PC-9 (cell line): ENCODE measurements at places on chromosomes 5 and 9. TPM values are rescaled to one million over a fixed set of nuclear protein-coding genes. Genes with fewer than 3 reads are reported as not detected.

The FEM1C gene
- total RNA-seq: 11.3 and 15.9 TPM in 2 replicates

The CCL28 gene
- total RNA-seq: 2.2 and 4.3 TPM in 2 replicates

The SEMA5A gene
- total RNA-seq: not detected in 2 replicates

The WDR55 gene
- 37.9 and 39.2 TPM in 2 replicates for total RNA-seq

The FGF1 gene
- total RNA-seq: 0.23 and 0.44 TPM in 2 replicates

The TMC1 gene
- total RNA-seq: 5.5 and 9.0 TPM in 2 replicates

The LRRC14B gene
- not detected in 2 replicates for total RNA-seq

The ANGPTL2 gene
- 0.13 TPM in 1 of 2 replicates, not detected in the other for total RNA-seq

The ADAMTSL1 gene
- total RNA-seq: not detected in 2 replicates

The PCDHGA7 gene
- total RNA-seq: not detected in 2 replicates

The CKMT2 gene
- total RNA-seq: not detected in 2 replicates
